ENCODE measurements at places on chromosomes 1 and 21. TPM values are rescaled to one million over a fixed set of nuclear protein-coding genes. Genes with fewer than 3 reads are reported as not detected.

LAD1 gene
- total RNA-seq: not detected

OLIG2 gene
- not detected for total RNA-seq

CAPZA1 gene
- 209 TPM for total RNA-seq

ENAH gene
- 36.3 TPM for total RNA-seq

CFHR3 gene
- total RNA-seq: not detected

ADGRL2 gene
- total RNA-seq: 68.0 TPM

PRAMEF6 gene
- total RNA-seq: not detected

CTSE gene
- total RNA-seq: not detected

GJC2 gene
- 1.3 TPM for total RNA-seq

FCRL1 gene
- total RNA-seq: 1.3 TPM
